ENCODE measurements at places on chromosomes 5 and 9. TPM values are rescaled to one million over a fixed set of nuclear protein-coding genes. Genes with fewer than 3 reads are reported as not detected.

- no peak for DNase-seq
Observed at GRCh38 chr5:176716320-176716719, 69.0 kb downstream of the TSPAN17 start.

- no peak for DNase-seq
Observed at GRCh38 chr5:1474866-1475543, 29.8 kb upstream of the SLC6A3 start.

- DNase-seq: peak; percentile 48
Observed at GRCh38 chr5:179836225-179837019, 15.7 kb downstream of the SQSTM1 start.

DNA sequence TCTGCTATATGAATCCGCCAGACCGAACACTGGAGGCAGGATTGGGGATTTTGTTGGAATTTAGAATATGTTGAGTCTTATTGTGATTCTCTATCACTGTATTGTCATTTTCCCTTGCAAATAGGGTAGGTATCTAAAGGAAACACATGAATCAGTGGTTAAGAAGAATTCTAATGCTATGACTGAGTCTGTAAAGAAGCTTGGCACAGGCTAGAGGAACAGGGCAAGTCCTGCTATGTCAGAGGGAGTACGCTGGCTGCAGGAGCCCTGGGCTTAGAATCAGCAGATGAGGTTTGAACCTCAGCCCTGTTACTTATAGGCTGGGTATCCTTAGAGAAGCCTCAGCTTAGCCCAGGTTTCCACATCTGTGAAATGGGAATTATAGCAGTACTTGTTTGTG lies 198.1 kb downstream of the NR3C1 start:
- no peak for DNase-seq

- DNase-seq: no peak
Observed at GRCh38 chr9:93577975-93578682, 1.7 kb downstream of the PHF2 start.

DNA sequence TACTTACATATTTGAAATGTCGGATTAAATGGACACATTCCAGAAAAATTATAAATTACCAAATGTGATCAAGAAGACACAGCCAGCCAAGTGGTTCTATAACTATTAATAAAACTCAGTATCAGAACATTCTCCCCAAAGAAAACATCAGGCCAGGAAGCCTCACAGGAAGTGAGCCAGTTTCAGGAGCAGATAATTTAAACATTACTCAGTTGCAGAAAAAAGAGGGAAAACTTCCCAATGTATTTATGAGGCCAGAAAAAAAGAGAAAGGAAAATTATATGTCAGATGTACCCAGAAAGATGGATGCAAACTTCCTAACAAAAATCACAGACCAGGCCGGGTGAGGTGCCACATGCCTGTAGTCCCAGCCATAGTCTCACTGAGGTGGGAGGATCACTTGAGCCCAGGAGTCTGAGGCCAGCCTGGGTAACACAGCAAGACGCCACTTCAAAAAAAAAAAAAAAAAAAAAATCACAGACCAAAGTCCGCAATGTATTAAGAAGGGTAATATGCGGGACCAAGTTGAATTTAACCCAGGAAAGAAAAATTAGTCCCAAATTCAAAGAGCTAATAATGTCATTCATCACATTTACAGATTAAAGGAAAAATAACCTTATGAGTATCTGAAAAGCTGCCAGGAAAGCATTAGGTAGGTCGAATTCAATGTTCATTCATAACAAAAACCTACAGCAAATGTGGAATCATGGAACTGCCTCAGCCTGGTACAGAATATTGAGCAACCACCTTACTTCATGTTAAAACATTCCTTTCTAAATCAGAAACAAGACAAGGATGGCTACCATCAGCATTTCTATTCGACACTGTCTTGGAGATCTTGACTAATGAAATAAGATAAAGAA lies 37.2 kb upstream of the NRARP start:
- DNase-seq: no peak

GRCh38 chr5:43315682-43316081 lies 2.5 kb upstream of the HMGCS1 start:
- no peak for DNase-seq

DNA sequence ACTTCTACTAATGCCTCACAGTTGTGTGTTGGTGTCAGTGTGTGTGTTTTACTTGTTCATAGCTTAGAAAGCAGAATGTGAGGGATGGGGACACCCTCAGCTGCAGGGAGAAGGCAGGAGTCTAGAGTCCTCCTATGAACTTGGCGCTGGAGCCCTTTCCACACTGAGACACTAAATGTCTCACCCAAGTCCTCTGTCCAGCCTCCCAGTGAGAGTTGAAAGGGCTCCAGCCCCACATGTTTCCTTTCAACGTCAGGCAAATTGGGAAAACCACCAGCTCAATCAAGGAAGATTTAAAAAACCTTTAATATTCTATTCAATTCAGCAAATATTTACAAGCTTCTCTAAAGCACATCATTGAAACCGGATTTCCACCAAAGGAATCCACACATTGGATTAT lies 167.6 kb upstream of the MSX2 start:
- no peak for DNase-seq

DNA sequence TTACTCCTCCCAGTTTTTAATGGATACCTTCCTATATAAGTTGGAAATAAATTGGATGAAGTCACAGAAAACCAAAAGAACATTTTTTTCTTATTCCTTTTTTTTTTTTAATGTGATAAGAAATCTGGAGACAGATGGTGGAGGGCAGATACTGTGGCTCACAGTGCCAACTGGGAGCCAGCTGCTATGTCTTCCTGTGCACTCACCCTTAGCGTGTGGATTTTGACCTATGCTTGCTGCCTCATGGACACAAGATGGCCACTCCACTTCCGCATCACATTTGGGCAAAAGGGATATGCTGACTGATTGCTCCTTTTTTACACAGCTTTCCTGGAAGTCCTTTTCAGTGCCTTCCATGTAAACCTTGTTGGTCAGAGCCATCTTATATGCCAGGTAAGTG lies 342.6 kb downstream of the MAN2A1 start:
- no peak for DNase-seq

GRCh38 chr9:127796225-127796813 lies 6.4 kb upstream of the FPGS start:
- no peak for DNase-seq

- no peak for DNase-seq
Observed at GRCh38 chr5:40452874-40453624, 226.7 kb upstream of the PTGER4 start.

DNA sequence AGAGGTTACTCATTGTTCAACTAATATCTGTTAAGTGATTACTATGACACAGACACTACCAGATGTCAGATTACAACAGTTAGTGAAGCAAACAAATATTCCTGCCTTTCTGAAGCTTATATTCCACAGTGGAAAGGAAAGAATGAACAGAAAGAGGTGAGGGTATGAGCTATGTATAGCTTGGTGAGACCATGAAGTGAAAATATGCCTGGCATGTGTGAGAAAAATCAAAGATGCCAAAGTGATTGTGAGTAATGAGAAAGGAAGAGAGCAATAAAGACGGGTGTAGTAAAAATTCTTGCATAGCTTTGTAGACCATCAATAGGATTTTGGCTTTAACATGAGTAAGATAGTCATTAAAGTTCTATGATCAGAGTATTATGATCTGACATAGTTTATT lies 734.5 kb upstream of the NUDT12 start:
- DNase-seq: no peak

- no peak for DNase-seq
Observed at GRCh38 chr5:25481463-25481862, 836.7 kb upstream of the CDH10 start.

GRCh38 chr9:115401756-115402327 lies 283.9 kb upstream of the TNC start:
- no peak for DNase-seq

GRCh38 chr9:69120380-69121154 lies 53.5 kb upstream of the TJP2 start:
- no peak for DNase-seq

DNA sequence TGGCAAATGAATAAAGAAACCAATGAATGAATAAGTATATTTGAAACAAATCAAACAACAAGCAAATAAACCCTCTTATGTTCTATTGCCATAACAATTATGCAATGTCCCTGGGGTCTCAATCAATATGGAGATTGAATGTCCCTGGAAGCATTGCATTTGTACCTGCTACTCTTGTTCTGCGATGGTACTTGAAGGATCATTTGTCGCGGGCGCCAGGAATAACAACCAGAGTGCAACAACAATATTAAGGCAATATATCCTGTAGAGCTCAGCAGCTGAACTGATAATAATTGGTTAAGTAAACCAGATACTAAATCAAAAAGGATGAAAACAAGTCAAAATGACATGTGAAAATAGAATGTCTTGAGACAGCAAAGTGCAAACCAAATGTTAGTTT lies 1001.9 kb upstream of the NUDT12 start:
- no peak for DNase-seq

DNA sequence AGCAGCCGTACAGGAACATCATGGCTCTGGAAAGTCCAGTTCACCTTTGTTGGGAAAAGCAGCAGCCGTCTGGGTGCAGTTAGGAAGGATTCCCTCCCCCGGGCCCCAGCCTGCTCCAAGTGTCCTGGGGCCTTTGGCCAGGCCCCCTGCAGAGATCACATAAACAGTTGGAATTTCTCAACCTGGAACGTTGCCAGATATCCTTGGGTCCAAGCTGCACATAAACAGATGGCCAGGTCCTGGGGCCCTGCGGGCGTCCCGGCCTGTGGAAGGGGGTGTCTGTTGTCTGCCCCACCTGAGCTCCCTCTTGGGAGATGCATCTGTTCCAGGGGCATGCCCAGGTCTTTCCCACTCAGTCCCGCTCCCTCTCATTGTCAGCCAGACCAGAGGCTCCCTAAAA lies 92.7 kb downstream of the COL5A1 start:
- DNase-seq: no peak

Gene STPG3
- total RNA-seq: not detected

Gene RAB3C
- not detected for total RNA-seq

Gene TRIM7
- total RNA-seq: 6.1 TPM

Gene SHROOM1
- total RNA-seq: 8.9 TPM

Gene LCN6
- not detected for total RNA-seq

Gene TMEM171
- total RNA-seq: not detected

Gene PIP5K1B
- 0.22 TPM for total RNA-seq

Gene RASGRF2
- 55.2 TPM for total RNA-seq

Gene FAM114A2
- 24.6 TPM for total RNA-seq

Measured in naive thymus-derived CD4-positive, alpha-beta T cell (primary cell).